ENCODE measurements at places on chromosomes 2 and 18. TPM values are rescaled to one million over a fixed set of nuclear protein-coding genes. Genes with fewer than 3 reads are reported as not detected.

GKN2 gene
- not detected for total RNA-seq

DNA sequence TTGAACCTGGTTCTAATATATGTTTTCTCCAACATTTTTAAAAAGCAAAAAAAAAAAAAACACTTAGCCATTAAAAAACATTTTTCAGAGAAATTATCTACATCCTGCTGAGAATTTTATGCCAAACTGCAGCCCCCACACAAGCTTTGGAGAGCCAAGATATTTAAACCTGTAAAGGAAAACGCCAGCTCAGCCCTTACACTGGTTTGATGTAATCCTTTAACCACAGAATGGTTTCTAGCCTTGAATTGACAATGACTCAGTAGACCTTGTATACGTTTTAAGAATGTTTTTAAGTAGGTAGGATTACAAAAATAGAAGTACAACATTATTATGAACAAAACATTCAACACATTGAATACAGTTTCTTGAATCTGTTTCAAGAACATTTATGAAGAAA, 113.6 kb downstream of the BABAM2 start:
- peak; percentile 36 for DNase-seq

DNA sequence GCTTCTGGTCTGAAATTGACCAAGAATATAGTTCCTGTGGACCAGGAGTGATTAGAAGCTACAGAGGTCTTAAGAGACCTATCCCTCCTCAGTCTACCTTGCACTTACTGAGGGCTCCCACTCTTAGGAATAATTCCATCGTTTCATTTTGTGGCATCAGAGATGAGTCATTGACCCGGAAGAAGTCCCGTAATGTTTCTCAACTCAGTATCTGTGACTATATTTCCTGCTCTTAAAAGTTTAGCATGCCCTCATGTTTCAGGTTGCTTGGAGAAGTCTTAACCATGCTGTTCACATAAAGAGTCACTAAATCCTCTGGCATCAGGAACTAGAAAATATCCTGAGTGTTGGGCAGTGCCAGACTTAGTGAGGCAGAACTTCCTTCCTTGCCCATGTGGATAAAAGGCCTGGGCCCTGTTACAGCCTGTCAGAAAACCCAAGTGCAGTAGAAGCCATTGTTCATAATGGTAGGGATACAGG, at the start of gene IL36A:
TSS of gene IL36A (plus strand) at position 430 of the 480 bp plus-strand sequence. CDS start 413 bp downstream, outside the sequence.
- DNase-seq, result no peak

ATP6V1B1 gene
- total RNA-seq, result not detected

MYO5B gene
- total RNA-seq, result 0.02 TPM

FIGN gene
- not detected for total RNA-seq

SDC1 gene
- not detected for total RNA-seq

- DNase-seq, result peak; percentile 42
These were observed 35.9 kb upstream of the MGAT5 start for GRCh38 chr2:134217924-134218323.

DNA sequence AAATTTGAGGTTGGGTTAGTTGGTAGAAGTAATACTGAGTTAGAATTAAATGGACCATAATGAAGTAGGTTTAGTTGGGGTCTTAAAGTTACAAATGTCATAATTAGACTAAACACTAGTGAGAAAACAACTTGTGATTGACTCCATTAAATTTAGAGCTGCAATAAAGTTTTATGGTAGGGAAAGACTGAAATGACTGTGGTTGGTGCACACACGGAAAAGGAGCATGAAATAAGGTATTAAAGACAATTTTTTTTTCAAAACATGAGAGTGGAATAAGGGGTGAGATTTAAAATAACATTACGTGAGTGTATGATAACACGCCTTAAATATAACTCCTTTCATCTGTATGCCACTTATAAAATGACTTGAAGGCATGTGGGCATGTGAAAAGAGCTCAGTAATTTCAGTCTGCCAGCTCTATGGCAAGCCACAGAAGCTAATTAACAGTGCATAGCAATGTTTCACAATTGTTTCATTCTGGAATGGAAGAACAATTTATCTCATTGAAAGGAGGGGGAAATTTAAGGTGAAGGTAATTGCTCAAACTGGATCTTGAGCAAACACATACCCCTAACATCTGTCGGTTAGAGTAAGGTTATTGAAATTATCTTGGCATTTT, 1.4 kb downstream of the FRZB start:
- DNase-seq, result no peak

GRCh38 chr2:31365834-31366505, 48.6 kb downstream of the XDH start:
- DNase-seq, result no peak

- peak; percentile 79 for DNase-seq
These were observed 3.5 kb upstream of the RNU4ATAC start for GRCh38 chr2:121527009-121527682.

All from activated CD4-positive, alpha-beta memory T cell treated with anti-CD3 and anti-CD28 coated beads for 36 hours (primary cell).